Suprapubic skin (tissue), 4 donors: ENCODE measurements at places on chromosomes 16 and 17. TPM values are rescaled to one million over a fixed set of nuclear protein-coding genes. Genes with fewer than 3 reads are reported as not detected.

DNA sequence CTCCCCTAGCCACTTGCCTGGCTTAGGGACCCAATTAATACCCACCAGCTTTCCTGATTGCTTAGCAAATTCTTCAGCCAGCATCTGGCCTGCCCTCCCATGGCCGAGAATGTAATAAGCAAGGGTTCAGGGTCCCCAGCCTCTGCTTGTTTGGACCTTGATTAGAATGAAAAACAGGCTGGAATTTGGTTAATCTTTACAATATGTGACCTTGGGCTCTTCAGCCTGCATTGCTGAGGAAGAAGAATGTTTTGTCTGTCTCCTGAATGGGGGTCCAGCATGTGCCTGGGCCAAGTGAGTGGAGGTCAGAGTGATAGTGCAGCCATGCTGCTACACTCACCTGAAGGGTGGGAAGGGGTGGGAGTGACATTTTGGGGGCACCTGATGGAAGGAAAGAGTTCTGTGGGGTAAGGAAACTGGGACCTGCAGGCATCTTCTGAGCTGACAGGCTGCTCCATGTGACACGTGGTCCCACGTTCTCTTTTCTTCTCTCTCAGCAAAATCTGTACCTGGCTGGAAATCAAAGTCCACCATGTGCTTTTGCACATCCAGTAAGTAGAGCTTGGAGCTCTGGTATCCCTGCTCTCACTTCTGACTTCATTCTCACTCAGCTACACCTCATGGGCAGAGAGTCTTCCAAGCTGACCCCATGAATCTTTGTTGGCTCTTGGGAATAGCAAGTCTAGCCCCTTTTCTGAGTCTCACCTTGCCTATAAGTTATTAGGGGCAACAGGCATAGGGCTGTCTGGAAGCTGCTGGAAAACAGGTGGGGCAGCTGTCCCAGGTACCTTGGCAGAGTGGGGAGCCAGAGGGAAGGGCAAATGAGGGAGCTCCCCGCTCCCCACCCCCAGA is 5.3 kb downstream of the TMEM106A start:
- H3K27ac ChIP-seq, result no peak overlapping the region
- no peak overlapping the region for H3K4me3 ChIP-seq
- peaks cover 22% of the 10 kb centered on the region for H3K36me3 ChIP-seq
- H3K27me3 ChIP-seq, result no peaks in the 10 kb centered on the region
- no peak for DNase-seq
- peaks cover 17% of the 10 kb centered on the region for H3K4me1 ChIP-seq

Gene ADAMTS18
- 0.42 TPM for total RNA-seq

- DNase-seq, result no peak
- no peak overlapping the region for H3K27ac ChIP-seq
- no peaks in the 10 kb centered on the region for H3K4me1 ChIP-seq
Measured at GRCh38 chr17:38960402-38960801, 6.8 kb downstream of the FBXO47 start.

Gene LPO
- not detected for total RNA-seq

Gene CMTM2
- total RNA-seq, result not detected

DNA sequence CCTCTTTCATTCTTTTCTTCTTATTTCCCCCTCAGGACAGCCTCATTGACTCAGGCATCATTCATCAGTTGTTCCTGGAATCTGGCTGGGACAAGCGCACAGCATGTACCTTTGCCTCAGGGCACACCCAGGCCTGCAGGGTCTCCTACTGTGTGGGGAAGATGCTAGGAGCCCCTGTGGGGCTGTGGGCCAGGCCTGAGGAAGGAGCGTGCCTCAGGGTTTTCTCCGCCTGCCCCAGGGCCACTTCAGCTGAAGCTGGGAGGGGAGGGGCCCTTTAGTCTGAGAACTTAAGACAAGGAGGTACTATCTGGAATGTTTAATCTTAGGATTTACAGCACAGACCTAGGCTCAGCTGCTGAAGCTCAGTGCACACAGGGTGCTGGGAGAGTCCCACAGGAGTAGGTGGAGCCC is 7.9 kb downstream of the ELMO3 start:
- DNase-seq, result no peak
- peaks cover 6% of the 10 kb centered on the region for H3K4me1 ChIP-seq
- H3K27me3 ChIP-seq, result no peaks in the 10 kb centered on the region
- peaks cover 32% of the 10 kb centered on the region for H3K36me3 ChIP-seq
- no peak overlapping the region for H3K4me3 ChIP-seq
- no peak overlapping the region for H3K27ac ChIP-seq

GRCh38 chr16:79661578-79661977 is 61.0 kb upstream of the MAF start:
- no peak overlapping the region for H3K4me3 ChIP-seq
- no peaks in the 10 kb centered on the region for H3K27me3 ChIP-seq
- H3K36me3 ChIP-seq, result no peaks in the 10 kb centered on the region
- H3K4me1 ChIP-seq, result peaks cover 34% of the 10 kb centered on the region

DNA sequence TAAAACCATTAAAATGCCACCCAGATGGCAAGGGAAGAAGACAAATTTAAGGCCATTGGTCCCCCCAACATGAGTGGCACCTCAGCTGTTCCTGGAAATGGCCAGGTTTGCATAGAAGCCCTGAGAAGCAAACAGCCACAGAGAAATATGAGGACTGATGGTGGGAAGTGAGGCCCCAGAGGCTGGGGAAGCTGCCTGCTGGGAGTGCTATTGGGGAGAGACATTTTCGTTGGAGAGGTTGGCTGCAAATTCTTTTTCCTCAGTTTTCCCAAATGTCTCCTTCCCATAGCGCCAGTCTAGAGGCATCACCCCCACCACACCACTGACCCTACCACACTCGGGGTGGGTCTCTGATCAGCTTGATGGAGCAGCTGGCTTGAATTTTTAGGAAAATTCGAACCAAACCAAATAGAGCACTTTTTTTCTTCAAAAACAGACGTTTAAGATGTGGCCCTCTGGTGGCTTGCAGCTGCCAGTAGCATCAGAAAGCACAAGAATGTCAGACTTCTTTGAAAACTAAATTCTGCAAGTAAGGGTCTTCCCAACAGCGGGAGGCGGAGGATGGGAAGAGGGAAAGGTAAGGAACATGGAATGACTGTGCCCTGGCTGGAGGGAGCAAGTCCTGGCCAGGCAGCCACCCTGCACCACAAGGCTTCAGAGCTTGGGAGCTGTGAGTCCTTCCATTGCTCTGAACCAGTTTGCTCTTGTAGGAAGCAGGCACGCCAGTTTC is 13.2 kb upstream of the SLC12A3 start:
- H3K27ac ChIP-seq, result no peak overlapping the region
- no peaks in the 10 kb centered on the region for H3K27me3 ChIP-seq
- no peaks in the 10 kb centered on the region for H3K36me3 ChIP-seq
- no peak overlapping the region for H3K4me3 ChIP-seq

Gene HIRIP3
- total RNA-seq, result 29.3 TPM

- H3K27me3 ChIP-seq, result no peaks in the 10 kb centered on the region
- no peak for DNase-seq
- no peak overlapping the region for H3K27ac ChIP-seq
- peaks cover 16% of the 10 kb centered on the region for H3K4me1 ChIP-seq
- no peaks in the 10 kb centered on the region for H3K36me3 ChIP-seq
- H3K4me3 ChIP-seq, result no peak overlapping the region
Measured at GRCh38 chr17:67285360-67285759, 40.4 kb upstream of the HELZ start.

GRCh38 chr17:83200231-83200699 is 120.9 kb downstream of the METRNL start:
- no peaks in the 10 kb centered on the region for H3K27me3 ChIP-seq
- peak; percentile 91 for DNase-seq
- peak overlapping the region; percentile 90 for H3K27ac ChIP-seq
- no peaks in the 10 kb centered on the region for H3K36me3 ChIP-seq
- H3K4me3 ChIP-seq, result no peak overlapping the region

- no peaks in the 10 kb centered on the region for H3K36me3 ChIP-seq
- H3K4me1 ChIP-seq, result peaks cover 27% of the 10 kb centered on the region
- H3K4me3 ChIP-seq, result peak overlapping the region; percentile 52
- no peaks in the 10 kb centered on the region for H3K27me3 ChIP-seq
Measured at GRCh38 chr16:50665128-50665878, 15.8 kb downstream of the SNX20 start.

DNA sequence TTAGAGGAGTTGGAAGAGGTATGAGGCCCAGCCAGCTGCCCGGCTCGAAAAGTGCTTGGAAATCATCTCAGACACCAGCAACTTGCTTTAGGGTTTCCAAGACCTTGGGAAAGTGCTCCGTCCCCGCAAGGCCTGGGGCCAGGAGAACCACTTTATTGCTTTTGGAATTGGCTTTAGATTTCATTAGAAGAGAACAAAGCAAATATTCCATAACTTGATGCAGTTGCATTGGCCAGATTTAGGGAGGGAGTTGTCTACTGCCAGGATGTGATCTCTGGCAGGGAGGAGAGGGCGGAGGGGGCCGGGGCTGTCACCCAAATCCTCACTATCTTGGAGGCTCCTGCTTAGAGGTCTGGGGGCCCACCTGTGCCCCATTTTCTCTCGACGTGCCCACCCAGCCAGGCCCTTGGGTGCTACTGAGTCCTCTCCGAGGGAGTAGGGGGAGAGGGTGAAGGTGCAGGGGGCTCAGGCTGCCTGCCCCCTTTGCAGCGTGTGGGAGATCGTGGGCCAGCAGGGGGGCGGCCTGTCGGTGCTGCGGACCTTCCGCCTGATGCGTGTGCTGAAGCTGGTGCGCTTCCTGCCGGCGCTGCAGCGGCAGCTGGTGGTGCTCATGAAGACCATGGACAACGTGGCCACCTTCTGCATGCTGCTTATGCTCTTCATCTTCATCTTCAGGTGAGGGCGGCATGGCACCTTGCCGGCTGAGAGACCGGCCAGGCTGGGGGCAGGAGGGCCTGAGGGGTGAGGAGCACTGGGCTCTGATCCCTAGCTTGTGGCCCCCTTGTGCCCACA is 30.6 kb downstream of the CACNA1G start:
- H3K4me3 ChIP-seq, result no peak overlapping the region
- no peak for DNase-seq
- H3K36me3 ChIP-seq, result no peaks in the 10 kb centered on the region
- H3K4me1 ChIP-seq, result peaks cover 14% of the 10 kb centered on the region

DNA sequence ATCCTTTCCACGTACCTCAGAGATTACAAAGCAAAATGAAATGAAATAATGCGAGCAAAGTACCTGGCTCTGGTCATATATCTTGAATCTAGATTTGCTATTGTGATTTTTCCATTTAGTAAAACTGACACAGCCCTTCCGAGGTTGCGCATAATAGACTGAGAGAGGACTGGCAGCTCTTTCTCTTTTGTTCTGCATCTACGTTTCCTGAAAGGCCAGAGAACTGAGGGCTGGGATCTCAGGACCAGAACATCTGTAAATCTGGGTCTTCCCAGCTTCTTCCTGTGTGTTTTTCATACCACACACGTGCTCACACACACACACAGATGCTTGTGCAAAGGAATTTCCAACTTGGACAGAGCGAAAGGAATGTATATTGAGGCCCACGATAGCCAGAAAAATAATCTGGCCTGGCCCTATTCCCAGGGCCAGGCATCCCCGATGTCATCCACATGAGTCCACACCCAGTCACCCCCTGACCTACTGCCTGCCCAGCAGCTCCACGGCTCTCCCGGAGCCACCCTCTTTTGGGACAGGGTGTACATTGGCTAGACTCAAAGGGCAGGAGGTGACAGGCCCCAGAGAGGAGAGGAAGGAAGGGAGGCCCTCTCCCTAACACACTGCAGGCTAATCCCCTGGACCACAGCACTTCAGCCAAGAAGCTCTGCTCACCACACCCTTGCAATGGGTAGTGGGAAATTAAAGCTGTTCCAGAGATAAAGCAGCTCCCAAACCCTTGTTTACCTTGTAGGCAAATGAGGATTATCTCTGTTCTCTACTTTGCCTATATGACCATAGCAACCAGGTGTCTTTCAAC is 41.8 kb downstream of the NOL11 start:
- no peaks in the 10 kb centered on the region for H3K4me1 ChIP-seq
- H3K4me3 ChIP-seq, result no peak overlapping the region
- no peak overlapping the region for H3K27ac ChIP-seq
- H3K27me3 ChIP-seq, result no peaks in the 10 kb centered on the region
- peak; percentile 64 for DNase-seq

Gene LITAFD
- not detected for total RNA-seq

DNA sequence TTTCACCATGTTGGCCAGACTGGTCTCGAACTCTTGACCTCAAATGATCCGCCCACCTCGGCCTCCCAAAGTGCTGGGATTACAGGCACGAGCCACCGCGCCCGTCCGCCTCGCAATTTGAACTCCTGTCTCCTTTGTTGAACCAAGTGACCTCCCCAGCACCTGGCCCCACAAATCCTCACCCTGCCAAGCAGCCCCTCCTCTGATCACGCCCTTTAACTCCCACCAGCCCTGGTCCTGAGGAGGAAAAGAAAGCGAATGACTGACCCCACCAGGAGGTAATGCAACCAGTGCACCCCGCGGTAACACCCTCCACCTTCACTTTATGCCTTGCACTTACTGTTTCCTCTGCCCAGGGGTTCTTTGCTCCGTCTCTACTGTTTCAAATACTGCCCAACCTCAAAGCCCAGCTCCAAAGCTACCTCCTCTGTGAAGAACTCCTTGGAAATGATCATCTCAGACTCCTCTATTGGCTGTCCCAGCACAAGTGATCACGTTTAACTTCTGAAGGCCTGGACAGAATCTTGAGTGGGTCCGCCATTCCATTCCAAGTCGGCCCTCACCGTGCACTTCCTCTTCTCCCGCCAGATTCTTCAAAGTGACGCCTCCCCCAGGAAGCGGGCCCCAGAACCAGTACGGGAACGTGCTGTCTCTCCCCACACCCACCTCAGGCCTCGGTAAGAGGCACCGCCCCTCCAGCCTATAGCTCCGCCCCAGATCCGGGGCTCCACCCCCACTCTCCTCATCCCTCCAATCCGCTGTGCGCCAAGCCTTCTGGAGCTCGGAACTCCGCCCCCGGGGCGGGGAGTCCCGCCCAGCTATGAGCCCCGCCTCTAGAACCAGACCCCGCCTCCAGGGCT is 4.4 kb downstream of the CD19 start:
- peak overlapping the region; percentile 24 for H3K4me3 ChIP-seq
- H3K27ac ChIP-seq, result no peak overlapping the region
- DNase-seq, result peak; percentile 87
- H3K36me3 ChIP-seq, result no peaks in the 10 kb centered on the region

DNA sequence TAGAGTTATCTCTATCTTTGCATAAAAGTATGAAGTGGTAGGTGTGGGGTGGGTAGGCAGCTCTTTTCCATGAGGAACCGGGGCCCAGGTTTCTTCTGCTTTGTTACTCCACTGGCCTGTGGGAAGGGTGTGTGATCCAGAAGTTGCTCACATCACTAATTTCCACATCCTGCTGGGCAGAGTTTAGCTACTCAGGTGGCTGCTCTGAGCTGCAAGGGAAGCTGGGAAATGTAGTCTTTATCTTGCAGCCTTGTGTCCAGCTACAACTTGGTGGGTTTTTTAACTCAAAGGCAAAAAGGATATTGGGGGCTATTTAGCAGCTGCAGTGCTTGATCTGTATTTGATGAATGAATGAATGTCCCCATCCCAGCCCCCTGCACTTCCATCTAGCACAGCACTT is 335.3 kb downstream of the SNX29 start:
- peaks cover 2% of the 10 kb centered on the region for H3K4me1 ChIP-seq
- no peak overlapping the region for H3K27ac ChIP-seq
- H3K36me3 ChIP-seq, result no peaks in the 10 kb centered on the region
- no peak overlapping the region for H3K4me3 ChIP-seq
- H3K27me3 ChIP-seq, result no peaks in the 10 kb centered on the region
- no peak for DNase-seq
